ENCODE measurements at places on chromosomes 2 and 18.
A peak's percentile ranks its signal among the peaks of the same experiment; 100 is the strongest.

- DNase-seq: no peak
Measured at GRCh38 chr2:97714084-97714949, 941 bp downstream of the ZAP70 start.

- no peak for DNase-seq
Measured at GRCh38 chr2:150478200-150478974, 9.1 kb downstream of the RND3 start.

DNA sequence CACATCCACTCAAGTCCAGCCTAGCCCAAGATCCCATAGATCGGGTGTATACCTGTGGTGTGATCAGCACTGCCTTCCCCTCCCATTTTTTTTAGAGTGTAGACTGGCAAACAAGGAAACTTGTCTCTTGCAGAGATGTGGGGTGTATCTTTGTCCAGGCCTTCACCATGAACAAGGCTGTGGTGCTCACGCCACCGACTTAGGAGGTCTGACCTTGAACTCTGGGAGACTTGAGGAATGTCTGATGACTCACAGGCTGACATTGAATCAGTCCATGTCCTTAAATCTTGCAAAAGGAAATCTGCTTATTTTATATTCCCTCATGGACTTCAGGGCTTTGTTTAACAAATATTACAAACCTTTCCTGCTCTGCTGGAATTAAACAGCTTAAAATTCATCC is 4.5 kb upstream of the CTIF start:
- DNase-seq: no peak

DNA sequence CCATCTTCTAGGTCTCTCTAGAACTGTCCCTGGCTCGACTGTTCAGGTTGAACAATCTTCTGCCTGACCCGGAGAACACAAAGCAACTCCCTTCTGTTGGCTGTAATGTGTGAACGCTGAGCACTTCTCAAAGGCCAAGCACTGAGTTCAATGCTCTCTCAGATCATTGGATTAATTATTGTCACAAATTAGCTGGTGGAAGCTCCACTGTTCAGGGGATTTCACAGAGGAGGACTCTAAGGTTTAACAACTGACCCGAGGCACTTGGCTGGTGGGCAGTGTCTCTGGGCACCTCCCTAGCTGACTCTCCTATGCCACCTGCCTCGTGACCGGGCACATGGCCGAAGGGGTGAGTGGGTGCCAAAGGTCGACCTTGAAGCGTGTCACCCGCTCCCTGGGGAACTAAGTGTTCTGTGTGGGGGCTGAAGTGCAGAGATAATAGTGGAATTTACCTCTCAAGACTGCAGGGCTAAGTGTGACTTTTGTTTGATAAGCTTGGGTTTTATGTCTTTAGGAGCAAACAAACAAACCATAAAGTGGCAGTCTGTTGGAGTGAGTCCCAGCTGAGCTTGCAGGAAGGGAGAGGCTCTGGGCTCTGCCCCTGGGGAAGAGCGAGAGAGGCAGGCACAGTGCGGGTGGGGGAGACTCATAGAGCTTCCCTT is 64.8 kb downstream of the BCL2L11 start:
- no peak for DNase-seq

GRCh38 chr2:227186751-227187150 is 22.3 kb downstream of the COL4A3 start:
- DNase-seq: no peak

DNA sequence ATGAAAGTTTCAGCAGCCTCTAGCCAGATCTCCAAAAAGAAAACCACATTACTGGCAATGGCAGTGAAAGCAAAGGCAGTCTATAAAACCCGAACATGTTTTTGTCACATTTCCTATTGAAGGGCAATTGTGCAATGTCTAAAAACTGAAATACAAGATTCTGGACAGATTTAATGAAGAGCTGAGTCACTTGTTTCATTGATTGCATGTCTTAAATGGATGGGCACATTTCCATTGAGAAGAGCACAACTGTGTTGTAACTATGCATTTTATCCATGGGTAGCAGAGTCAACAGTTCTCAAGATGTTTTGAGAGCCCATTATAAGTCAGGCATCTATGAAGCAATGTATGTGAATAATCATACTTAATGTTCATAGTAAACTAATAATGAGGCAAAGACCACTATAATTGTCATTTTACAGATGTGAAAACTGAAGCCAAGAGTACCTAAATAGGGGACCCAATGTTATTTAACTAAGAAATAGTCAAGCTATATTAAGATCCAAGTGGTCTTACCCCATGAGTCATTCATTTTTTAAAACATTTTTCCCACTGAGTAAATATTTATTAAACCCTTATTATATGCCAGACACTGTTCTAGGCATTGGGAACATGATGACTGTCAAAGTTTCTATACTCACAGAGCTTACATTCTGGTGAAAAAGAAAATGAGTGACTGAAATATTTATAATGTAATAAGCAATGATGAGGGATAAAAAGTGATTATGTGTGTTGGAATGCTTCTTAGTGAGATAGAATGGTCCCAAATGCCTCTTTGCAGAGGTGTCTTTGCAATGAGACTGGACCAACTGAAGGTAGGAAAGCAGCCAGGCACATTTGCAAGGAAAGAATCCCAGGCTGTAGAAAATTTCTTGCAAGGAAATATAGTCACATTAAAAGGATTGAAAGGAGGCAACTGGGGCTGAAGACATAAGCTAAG is 818.9 kb upstream of the ACVR2A start:
- no peak for DNase-seq

GRCh38 chr18:79577451-79578395 is 101.9 kb upstream of the CTDP1 start:
- no peak for DNase-seq

GRCh38 chr2:99662761-99663341 is 173.0 kb upstream of the REV1 start:
- DNase-seq: peak; percentile 40

DNA sequence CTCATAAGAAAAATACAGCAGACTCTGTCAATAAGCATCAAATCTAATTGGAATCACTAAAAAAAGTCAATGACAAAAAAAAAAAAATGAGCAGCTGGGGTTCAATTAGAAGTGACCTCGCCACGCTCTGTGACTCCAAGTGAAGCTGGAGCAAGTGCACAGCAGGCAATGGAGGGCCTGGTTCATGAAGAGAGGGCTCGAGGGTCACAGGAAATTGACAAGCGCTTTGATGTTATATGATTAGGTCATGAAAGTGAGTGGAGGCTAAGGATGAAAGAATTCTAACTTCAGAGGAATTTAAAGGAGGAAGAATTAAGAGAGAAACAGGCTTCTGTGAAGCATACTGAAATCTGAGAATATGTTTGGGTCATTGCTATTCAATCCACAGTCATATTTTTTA is 85.4 kb upstream of the TMEM18 start:
- peak; percentile 7 for DNase-seq

DNA sequence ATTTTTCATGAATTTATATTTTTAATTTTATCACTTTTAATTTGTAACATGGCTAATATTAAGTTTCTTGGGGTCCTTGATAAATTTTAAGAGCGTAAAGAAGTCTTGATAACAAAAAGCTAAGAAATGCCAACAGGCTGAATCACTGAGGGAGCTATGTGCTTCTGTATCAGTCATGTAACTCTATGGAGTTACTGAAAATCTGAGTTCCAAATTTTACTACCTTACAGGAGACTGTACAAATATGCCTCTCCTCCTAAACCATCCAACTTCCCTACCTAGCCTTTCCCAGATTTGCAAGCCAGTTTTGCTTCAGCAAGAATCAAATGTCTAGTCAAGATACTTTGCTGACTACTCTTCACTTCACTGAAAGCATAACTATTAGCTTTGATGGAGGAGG is 35.7 kb downstream of the FEZ2 start:
- DNase-seq: no peak

GRCh38 chr2:186542002-186542401 is 47.9 kb upstream of the ITGAV start:
- DNase-seq: no peak

GRCh38 chr18:69261406-69261805 is 139.3 kb upstream of the DOK6 start:
- DNase-seq: no peak

All from NCI-H2171 treated with DMSO at 0.1 percent for 48 hours (cell line).